ENCODE measurements at places on chromosomes 2 and 18.

DNA sequence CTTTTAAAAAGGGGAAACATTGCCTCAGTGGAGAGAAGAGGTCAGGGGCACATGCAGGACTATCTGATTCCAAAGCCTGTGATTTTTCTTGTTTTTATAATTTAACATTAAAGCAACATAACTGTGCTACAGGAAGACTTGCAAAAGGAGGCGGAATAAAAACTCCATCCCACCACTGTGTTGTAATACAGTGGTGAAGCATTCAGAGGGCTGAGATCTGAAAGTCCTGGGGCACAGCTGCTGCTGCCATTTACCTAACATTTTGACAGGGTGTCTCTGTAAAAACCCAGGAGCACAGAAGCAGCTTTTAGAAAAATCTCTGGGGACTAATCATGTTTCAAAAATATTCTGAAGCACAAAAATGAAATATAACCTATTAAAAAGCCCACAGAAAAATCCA, 97.6 kb downstream of the GRB14 start:
- no peak for DNase-seq

GRCh38 chr2:126315828-126316227, 340.1 kb upstream of the GYPC start:
- no peak for DNase-seq

DNA sequence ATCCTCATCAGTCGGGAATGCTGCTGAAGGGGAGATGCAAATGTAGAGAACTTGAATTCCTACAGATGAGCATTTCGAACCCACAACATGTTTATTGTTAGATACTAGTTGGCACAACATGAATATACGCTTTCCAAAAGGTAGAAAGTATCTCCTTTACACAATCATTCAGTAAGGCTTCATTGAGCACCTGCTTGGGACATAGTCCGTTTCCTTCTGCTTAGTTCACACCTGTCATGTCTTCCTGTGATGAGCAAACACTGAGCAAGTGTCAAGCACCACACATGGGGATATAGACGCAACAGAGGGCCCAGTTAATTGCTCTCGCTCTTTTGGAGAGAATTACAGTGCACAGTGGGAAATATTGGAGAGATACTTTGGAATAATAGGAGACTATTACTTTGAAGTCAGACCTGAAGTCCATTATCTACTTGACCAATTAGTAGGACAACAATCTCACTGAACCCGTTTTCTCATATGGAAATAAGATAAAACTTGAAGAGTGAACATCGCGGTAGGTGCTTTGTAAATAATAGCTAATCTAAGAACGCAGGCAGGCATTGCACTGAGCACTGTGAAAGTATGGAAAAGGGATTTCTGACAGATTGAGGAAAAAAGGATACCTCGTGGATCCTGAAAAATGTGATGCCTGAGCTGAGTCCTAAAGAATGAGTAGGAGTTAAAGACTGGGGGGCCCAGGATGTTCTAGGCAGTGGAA, 1.2 kb downstream of the CPSF3 start:
- DNase-seq = no peak

DNA sequence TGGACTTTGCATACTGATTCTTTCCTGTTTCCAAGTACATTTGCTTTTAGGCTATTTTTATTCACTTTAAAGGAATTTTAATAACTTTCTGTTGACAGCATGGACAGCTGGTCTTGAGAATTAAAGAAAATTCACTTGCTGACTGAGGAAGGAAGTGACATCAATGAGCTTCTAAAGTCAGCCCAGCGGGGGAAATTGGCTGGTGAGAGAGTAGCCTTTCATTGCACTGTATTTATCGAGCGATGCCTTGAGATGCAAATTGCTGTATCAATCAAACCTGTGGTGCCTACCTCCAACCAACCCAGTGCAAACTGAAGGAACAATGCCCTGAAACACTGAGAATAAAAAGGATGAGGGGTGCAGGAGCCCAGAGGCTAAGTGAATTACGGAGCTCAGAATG, 91.4 kb upstream of the AQP4 start:
- no peak for DNase-seq

- no peak for DNase-seq
These were observed 127.8 kb downstream of the RBMS1 start for GRCh38 chr2:160365716-160366367.

DNA sequence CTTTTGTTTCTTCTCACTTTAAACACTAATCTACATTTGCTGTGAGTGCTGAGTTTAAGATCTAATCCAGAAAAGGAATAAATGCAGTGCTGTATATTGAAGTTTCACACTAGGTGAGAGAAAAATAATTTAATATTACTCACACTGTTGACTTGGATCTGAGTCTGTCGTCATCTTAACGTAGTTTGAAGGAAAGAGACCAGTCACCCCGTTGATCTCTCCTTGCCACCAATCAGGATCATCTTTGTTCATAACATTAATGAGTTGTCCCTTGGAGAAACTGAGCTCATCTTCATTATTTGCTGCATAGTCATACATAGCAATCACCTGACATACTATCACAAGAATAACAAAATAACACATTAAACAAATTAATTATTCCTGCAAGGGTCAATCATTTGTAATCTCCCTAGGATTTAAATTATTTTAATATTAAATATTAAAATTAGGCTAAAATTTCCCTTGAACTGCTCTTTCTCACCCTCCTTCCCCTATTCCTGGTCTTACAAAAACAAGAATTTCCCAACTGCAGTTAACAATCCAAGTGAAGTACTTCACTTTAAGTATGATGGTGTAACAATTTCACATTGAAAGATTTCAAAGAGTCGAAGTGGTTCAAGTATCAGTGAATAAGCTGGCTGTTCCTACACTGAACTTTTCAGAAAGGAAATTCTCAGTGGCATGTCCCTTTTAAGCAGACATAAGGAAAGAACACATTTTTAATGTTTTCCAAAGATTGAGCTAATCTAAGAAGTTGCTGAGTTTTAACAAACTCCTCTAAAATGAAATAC, 71.3 kb downstream of the FAM228A start:
- no peak for DNase-seq

- DNase-seq = no peak
These were observed 545.4 kb upstream of the ZEB2 start for GRCh38 chr2:145065342-145065741.

GRCh38 chr2:95362486-95362885, 40.0 kb upstream of the FAHD2A start:
- no peak for DNase-seq

- no peak for DNase-seq
These were observed 8.1 kb upstream of the ITPRIPL1 start for GRCh38 chr2:96316999-96317398.

GRCh38 chr2:107313316-107313715, 427.3 kb upstream of the ST6GAL2 start:
- no peak for DNase-seq

DNA sequence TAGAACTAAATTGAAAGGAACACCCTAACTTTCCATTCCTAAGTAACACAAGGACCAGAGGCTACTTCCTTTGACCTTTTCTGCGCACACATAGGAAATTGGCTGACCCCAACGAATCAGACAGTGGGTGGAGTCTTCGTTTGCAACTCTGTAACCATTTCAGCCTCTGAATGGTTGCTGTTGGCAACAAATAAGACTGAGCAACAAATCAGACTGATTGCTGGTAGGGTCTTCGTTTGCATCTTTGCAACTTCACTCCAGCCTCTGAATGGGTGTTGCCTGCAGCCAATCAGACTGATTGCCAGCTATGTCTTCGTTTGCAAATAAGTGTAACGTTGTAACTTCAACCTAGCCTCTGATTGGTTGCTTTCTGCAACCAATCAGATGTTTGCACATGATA, 34.6 kb downstream of the USP40 start:
- no peak for DNase-seq

- no peak for DNase-seq
These were observed 192.3 kb downstream of the PMAIP1 start for GRCh38 chr18:60092073-60092472.

- no peak for DNase-seq
These were observed 40.6 kb downstream of the GKN2 start for GRCh38 chr2:68912111-68912510.

DNA sequence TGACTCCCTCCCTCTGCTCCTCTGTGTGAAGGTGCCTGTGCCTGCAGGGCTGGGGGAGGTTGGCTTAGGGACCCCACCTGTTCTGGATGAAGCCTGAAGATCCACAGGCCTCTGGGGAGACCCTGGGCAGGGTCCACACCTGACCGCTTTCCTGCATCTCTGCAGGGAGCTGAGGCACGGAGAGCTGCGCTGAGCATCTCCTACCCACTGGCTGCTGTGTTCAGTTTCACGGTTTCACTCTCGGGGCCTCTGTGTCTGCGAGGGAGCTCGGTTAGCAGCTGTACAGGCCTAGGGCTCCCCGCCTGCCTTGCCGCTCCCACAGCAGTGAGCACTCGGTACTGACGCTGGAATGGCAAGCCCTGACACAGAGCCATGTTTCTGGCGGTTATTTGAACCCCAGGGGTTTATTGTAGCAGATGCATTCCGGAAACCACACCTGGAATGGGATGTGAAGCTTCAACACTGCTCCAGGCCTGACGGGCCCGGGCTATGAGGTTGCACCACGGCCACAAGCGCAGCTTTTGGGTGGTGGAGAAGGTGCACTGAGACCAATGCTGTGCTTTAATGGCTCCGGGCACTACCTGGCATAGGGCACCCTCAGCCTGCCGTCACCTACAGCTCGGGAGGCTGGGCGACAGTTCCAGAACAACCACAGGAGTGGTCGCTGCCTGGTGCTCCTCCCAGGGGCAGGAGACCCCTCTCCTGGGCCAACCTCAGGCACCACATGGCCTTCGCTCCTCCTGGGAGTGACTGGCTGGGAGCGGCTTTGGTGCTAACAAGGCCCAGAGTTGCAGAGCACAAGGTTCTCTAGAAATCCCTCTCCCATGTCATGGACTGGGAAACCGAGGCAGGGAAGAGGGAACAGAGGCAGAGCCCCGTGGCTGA, 257.9 kb downstream of the NDUFA10 start:
- DNase-seq = no peak

DNA sequence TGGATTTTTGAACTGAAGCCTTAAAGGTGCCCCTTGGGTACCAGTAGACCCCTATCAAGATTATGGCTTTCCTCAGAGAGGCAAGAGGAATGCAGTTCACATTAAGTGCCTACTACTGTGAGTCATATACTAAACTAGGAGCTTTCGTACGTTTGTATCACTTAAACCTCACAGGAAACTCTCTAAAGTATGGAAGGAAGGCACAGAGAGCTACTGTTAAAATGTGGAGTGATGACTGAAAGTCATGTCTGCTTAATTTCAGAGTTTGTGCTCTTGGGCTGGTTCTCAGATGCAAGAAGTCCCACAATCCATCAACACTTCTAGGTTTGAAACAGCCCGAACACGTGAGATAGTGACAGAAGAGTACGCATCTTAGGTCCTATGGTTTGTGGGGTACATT, 4.7 kb downstream of the PLCL1 start:
- no peak for DNase-seq

DNA sequence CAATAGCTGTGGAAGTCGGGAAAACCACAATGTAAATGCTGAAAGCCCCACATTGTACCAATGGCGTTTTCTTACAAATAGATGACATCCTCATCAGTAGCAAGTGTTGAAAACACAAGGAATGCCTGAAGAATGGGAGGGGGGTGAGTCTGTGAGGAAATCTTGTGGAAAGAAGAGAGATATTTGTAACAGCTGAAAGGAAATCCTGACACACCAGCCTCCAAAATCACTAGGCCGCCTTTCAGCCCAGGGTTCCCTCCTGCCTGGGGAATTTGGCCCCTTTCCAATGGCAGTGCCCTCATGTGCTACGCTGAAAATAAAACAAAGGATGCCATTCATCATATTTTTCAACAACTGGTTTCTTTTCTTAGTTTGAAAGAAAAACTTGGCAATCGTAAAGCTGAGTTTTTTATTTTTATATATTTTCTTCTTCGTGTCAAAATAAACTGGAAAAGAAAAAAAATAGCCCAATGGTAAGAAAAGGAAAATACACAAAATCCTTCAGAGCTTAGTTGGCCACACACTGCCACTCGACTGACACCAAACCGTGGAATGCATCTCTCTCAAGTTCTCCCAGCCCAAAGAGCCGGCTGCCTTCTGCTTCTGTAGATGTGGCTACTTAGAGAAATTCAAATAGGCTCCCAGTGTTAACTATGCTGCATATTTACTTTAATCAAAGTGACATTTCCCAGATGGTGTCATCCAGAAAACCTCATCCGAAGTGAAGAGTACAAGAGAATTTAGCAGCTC, 52.0 kb downstream of the FTCDNL1 start:
- DNase-seq = no peak

DNA sequence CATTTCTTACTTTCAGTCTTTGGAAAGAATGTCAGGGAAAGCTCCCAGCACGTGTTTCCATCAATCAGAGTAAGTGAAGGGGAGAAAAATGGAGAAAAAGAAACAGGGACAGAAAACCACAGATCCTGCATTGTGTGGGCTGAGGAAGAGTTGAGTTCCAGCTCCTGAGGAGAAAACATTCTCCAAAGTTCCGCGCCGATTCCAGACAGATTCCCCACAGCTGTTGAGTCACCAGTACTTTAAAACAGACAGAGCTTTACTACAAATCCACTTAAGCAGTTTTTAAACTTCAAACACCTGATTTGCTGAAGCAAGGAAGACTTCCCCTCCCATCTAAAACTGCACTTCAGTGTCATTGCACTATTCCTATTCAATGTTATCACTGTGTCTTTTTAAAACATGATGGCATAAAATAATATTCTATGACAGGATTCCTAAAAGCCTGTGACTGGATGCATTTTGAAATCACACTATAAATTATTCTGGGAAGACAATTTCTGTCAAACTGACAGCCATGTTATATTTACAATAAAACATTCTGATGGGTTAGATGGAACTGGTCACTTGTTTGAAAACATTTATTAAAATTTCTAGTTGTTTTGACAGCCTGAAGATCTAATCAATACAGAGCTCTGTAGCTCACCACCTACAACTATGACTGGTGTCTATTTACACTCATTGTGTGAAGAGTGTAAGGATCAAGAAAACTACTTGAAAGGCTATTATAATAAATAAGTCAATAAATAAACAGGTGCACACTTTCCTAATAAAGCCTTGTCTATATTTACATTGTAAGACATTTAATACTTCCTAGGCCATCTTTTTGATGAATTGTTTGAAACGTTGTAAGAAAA, 40.9 kb downstream of the TCF4 start:
- DNase-seq = no peak

DNA sequence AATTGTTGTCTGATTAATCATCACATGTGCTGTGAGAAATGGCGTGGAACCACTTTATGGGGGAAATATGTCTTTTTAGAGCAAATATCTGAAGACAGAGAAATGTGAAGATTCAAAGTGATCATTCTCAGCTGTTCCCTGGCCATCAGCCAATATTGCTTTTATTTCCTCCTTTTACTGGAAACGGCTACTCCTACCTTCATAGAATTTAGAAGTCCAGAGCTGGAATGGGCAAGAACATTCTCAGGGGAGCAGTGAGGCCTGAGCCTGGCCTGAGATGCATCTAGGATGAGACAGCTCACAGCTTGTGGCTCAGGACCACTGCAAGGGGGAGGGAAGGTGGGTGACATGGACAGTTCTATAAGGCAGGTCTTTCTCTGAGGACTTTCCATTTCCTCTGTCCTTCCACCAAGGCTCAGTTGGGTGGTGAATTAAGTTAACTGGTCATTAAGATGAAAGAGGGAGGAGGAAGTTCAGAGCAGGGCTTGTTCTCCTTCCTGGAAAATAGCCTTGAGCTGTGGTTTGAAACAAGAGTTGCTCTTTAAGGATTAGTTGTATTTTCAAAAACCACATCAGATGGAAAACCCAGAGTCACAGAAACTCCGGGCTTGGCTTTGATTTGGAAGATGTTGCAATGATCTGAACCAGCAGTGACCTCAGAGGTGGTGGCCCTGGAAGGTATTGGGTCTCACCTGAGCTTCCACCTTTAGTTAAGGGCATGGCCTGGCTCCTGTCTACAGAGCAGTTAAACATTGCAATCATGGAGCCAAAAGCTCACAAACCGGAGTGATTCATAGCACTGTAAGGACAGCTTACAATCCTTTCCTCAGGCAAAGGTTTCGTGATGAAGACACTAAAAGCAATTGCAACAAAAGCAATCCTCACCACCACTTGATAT, 144.3 kb downstream of the VAPA start:
- DNase-seq = no peak

Data from activated T-helper 1 cell treated with anti-CD3 and anti-CD28 coated beads, Interleukin-2, amount 50 U/mL, for 16 hours (primary cell).